ENCODE measurements at places on chromosomes 5 and 9.

DNA sequence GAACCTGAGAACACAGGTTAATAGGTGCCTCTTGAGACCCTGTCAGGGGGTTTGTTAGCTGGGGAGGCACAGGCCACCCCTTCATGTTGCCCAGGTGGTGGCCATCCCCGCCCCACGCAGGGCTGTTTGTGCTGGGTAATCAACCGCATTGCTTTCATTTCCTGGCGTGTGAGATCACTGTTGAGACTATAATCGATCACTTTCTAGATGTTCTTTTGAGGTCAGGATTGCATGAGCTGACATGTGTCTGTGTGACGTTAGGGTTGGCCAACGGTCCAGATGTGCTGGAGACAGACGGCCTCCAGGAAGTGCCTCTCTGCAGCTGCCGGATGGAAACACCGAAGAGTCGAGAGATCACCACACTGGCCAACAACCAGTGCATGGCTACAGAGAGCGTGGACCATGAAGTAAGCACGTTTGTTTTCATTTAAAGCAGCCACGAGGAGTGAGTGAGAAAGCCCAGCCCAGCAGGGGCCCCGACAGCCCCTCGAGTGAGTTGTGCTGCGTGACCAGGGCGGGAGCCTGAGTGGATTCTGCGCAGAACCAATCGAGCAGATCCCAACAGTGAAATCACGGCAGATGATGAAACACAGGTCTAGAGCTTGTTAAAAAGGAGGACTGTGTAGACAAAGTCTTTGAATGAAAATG, 115.0 kb upstream of the CACNA1B start:
- peak; percentile 20 for DNase-seq

GRCh38 chr9:19939734-19940278, 151.0 kb upstream of the SLC24A2 start:
- DNase-seq: no peak

DNA sequence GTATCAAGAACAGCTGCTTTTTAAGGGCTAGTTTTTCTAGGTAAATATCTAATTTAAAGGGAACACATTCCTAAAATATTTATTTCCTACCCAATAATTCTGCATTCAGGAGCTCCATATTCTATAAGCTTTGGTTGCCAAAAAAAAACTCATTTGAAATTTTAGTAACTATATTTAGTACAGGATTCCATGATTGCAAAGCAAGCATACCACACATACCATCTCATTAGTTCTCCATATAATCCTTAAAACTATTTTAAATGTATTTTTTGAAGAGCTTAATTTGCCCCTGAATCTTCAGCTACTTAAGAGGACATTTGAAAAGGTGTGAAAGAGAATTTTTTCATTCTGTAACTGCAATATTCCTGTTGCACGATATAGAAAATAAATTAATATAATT, 877.0 kb downstream of the NR2F1-AS1 start:
- DNase-seq: peak; percentile 26

DNA sequence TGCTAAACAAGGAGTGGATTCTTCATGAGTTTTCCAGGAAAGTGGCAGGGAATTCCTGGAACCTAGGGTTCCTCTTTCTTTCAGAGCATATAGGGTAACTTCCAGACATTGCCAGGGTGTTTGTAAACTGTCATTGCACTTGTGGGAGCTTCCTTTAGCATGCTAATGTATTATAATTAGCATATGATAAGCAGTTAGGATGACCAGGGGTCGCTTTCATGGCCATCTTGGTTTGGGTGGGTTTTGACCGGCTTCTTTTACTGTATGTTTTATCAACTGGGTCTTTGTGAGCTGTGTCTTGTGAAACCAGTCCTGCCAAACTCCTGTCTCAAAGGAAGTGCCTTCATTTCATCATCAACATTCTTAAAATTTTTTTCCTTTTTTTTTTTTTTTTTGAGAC, 11.9 kb upstream of the MELK start:
- no peak for DNase-seq

- no peak for DNase-seq
Measured at GRCh38 chr5:124952566-124952965, 206.1 kb upstream of the ZNF608 start.

GRCh38 chr5:17912794-17913193, 278.5 kb downstream of the TAF11L14 start:
- DNase-seq: no peak

DNA sequence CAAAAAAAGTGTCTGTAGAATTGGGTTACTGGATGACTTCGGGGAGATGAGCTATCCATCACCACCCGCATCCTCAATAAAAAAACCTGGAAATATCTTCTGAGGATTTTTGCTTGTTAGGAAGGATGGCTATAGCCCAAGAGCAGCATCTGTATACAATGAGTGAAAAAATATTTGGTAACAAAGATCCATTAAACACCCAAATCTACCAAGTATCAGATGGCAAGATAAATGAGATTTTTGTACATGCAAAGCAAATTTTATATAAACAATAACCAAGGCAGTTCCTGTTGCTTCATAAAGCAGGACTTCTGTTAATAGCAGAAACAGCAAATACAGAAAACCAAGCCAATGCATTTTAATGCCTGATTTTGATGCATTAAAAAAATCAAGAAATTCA, 166.6 kb downstream of the SLC28A3 start:
- no peak for DNase-seq

DNA sequence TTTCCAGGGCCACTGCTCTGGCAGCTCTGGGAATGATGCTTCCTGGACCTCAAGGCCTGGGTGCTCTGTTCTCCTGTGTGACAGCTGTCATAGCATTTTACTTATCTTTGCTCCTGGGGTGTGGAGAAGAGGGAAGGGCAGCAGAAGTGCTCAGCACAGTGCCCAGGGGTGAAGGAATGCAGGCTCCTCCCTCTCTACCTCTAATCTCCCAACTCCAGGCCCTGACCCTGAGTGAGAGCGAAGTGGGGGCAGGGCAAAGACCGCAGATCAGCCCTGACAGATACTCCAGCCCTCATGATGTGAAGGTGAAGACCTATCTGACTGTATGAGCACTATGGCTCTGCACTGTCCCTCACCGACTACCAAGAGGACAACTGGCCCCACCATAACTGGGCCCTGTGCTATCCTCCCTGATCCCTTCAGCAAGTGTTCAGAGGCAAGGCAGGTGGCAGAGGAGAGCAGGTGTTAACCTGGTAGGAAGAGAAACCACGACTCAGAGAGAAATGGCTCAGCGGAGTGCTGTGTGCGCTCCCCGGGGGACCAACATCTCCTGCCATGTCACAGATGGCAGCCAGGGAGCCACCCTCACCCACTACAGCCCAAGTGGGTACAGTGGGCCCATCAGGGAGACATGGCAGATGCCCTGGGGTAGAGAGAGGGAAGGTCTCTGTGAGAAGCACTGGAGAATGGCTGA, 16.8 kb downstream of the ACSL6 start:
- DNase-seq: no peak

DNA sequence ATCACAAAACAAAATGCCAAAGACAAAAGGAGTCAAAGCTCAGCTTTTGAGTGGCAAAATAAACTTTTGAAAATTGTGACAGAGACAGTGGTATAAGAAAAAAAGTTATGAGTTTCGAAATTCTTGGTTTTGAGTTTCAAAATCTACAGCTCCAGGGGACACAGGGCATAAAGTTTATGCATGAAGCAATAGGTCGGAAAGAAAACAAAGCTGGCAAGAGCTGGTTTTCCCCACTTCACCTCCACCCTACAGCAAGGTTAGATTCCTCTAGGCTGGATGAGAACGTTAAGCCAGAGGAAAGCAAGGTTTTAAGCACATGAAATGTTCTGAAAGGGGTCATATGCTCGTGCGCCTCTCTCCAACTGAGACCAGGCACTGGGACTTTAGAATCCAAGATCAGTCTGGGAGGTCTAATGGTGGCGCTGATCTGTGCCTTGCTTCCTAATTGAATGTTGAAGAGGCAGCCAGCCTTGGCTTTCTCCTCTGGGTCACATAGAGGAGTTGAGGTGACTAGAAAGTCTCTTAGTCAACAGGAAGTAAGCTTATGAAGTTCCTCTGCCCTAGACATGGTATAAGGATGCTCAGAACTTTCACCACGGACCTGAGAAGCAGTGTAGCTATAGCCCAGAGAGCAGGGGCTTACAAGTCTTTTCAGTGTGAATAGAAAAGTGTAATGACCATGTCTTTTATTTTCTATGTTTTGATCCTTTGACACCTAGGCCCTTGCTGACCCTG, 167.7 kb upstream of the DMAC1 start:
- no peak for DNase-seq

- no peak for DNase-seq
Measured at GRCh38 chr5:16546732-16547131, 70.1 kb downstream of the RETREG1 start.

GRCh38 chr9:91240596-91241165, 121.0 kb downstream of the AUH start:
- no peak for DNase-seq

- peak; percentile 47 for DNase-seq
Measured at GRCh38 chr9:97237951-97238889, 69.2 kb upstream of the CCDC180 start.

DNA sequence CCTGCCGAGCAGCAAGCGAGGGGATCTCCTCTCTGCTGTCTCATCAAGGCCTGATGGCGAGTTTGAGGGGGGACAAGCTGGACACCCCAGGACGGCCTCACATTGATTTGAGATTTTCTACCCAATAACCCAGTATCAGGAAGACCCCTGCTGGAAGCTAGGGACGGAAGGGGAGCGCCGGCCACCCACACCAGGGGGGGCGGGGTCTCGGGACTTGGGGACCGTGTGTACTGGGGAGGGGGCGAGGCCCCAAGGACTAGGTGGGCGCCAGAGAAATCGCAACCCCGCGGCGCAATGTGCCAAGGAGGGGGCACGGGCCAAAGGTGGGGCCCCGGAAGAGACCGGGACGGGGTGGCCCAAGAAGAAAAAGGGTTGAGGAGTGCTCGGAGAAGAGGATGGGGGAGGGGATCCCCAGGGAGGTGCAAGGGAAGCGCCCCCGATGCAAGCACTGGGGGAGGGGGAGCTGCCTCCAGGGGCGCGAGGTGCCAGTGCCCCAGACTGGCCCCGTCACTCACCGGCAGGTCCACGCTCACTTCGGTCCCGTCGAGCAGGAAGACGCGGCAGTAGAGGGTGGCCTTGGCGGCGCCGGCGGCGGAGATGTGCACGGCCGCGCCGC, 1.1 kb downstream of the EPB41L4B start:
- no peak for DNase-seq

DNA sequence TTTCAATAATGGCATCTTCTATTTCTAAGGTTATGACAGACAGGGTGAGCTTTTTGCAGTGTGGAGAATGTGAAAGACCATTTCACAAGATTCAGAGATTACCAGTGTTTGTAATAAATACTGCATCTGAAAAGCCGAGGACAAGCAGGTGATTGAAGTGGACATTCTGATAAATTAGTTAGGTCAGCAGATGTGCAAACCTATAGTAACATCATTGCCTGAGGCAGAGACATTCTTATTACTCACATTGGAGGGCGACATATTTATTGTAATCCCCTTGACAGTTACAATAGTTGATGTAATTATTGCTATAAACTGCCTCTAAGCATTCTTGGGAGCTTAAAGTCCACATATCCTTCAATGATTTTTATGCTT, 3.3 kb downstream of the RASGRF2 start:
- DNase-seq: no peak

GRCh38 chr5:1447671-1448361, 2.6 kb upstream of the SLC6A3 start:
- no peak for DNase-seq

- no peak for DNase-seq
Measured at GRCh38 chr9:26684029-26684428, 208.6 kb downstream of the CAAP1 start.

GRCh38 chr5:121088341-121088740, 624.2 kb downstream of the PRR16 start:
- DNase-seq: no peak

DNA sequence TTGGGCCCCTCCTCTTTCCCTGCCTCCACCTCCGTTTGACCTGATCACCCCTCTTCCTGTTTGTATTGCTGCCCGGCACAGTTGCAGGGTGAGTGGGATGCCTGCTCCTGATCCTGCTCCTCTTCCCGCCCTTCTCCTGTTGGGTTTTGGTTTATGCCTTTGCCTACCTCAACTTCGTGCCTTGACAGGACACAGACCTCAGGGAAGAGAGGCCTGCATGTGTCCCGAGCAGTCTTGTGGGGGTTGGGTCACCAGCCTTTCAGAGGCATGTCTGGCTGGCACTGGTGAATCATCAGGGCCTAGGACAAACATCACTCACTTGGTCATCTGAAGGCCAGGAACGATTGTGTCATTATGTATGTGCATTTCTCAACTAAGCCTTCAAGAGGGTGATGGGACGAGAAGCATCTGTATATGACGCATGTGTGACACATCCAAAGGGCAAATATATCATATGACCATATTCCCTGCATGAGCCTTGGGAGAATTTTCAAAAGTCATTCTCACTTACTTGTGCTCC, 56.9 kb downstream of the NPR3 start:
- no peak for DNase-seq

- DNase-seq: no peak
Measured at GRCh38 chr9:20125727-20126126, 336.9 kb upstream of the SLC24A2 start.

GRCh38 chr9:101381833-101382342, 2.9 kb downstream of the BAAT start:
- DNase-seq: no peak

DNA sequence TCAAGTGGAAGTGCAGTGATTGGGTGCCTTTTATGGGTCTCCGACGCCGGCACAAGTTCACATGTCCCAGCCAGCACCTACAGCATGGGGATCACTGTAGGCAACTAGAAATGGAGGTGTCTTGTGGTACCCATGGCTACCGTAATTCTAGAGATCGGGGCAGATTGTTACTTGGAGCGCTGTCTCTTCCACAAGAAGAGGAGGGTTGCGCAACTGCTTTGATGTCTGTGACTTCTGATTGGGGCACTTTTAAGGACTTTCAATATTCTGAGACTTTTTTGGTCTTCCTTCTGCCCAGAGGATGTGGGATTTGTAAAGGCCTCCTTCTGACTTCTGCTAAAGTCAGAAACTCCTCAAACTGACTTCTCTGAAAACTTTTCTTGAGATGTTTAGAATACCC, 41.9 kb downstream of the GLRX start:
- DNase-seq: no peak

- no peak for DNase-seq
Measured at GRCh38 chr5:58012102-58012501, 447.8 kb downstream of the PLK2 start.

GRCh38 chr9:31393240-31393639, 991.2 kb upstream of the ACO1 start:
- DNase-seq: no peak

DNA sequence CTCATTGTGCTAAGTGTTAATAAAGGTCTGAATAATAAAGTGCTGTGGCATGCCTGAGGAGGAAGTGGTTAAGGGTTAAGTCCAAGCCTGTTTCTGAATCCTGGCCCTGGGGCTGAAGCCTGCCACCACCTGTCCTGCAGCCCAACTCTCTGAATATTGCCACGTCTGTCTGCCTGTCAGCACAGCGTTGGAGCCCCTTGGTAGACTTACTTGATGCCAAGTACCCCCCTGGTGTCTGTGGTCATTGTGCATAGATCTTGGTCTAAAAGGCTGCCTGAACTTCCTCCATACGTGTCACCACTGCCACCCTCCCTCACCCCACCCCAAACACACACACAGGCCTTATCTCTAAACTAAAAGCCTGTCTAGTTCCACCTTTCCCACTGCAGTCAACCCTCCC, 35.4 kb upstream of the SLC2A8 start:
- DNase-seq: no peak
